ENCODE measurements at places on chromosomes 12 and 14.

GRCh38 chr12:15538881-15539280 lies 216.6 kb downstream of the PTPRO start:
- no peak for DNase-seq

DNA sequence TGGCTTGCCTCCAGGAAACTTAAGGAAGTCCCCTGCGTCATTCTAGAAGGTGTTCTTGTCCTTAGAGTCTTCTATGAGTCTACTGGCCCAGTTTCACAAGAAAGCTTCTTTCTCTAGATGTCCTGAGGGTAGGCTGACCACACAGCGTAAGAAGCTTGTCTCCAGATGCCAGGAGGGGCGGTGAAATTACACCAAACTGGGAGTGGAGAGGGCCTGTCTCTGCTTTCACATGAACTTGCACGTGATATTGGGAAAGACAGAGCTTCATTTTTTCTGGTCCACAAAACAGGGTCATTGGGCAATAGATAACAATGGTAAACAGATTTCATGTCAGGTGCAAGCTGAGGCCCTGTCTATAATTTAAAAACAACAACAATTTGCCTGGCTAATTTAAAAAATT lies 85.7 kb upstream of the TBX3 start:
- DNase-seq: no peak

DNA sequence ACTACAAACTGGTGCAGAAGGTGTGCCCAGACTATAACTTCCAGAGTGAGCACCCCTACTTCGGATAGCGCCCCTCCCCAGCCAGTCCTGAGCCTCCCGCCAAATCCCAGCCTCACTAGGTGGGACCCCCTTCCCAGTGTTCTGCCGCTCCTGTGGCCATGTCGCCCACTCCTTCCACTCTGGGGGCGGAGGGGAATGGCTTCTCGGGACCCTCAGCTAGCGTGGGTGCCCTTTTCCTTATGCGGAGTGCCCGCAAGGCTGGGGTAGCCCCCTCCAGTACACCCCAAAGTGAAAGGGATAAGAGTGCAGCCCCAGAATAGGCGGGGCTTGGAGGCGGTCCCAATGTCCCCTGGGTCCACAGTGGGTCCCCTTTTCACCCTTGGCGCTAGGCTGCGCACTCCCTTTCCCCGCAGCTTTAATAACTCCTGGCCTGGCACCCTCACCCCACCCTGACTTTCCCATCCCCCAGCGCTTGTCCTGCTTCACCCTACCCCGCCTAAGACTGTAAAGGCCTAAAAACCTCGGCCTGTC lies 3.8 kb upstream of the SHMT2 start:
- no peak for DNase-seq

DNA sequence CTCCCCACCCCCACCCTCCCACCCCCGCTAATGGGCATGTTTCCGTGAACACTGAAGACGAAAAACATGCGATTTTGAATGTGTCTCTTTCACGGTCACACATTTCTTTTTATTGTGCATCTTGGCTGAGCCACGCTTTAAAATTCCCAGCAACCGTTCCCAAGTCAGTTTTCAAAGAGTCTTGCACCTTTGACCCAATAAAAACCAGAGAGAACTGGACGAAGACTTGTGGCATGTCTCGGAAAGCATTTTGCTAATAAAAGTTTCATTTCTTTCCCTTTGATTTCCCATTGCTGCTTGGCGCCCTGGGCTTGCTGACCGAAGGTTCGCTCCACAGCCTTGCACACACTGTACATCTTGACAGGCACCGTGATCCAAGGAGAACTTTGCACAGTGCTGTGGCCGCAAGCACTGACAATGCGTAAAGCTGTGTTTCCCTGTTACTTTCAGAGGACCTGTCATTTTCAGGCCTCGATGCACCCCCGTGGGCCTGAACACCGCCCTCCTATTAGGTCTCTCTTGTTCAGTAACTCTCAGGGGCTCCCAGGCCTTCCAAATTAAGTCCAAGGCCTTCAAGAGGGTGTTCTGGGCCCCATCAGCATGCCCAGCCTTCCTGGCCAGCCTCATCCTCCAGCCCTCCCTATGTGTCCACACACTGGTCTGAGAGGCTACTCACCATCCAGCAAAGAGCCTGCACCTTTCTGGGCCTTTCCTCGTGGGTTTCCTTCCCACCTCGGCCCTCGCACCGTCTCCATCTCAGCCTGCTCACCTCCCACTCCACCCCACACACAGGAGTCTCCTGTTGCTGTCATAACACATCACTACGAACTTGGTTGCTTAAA lies 63.4 kb upstream of the DIO3 start:
- no peak for DNase-seq

DNA sequence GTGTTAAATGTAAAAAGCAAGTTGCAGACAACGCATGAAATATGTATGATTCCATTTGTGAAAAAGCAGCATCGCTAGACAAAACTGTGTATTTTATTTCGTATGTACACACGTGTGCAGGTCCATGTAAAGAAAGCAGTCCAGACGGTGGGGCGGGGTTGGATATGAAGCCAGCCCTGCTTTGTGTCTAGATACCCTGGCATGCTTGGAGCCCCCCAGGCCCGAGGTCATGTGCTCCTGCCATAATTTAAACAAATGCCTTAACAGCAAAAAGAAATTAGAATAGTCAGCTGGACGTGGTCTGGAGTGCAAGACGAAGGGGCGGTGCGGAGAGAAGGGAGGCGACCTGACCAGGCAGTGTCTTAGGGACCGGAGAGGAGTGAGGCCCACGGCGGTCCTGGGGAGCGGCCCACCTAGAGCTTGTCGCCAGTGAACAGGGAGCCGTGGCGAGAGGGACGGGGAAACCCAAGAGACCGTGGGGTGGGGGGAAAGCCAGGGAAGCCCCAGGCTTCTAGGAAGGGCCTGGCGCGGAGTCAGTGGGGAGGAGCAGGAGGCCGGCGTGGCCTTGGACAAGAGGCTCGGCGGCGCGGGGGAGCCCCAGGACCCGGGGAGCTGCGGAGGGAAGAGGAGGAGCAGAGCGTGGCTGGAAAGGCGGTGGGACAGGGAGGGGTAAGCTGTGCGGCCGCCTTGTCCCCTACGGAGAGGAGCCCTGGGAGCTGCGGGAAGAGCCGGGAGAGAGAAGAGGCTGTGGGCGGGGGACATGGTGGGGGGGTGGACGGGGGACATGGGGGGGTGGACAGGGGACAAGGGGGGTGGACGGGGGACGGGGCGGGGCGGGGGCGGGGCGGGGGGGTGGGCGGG lies 118.5 kb upstream of the C14orf180 start:
- no peak for DNase-seq

- no peak for DNase-seq
Measured at GRCh38 chr14:96958057-96958456, 160.9 kb downstream of the VRK1 start.

- no peak for DNase-seq
Measured at GRCh38 chr12:19896534-19896933, 457.2 kb downstream of the AEBP2 start.

- no peak for DNase-seq
Measured at GRCh38 chr14:104551851-104552737, 27.5 kb upstream of the C14orf180 start.

DNA sequence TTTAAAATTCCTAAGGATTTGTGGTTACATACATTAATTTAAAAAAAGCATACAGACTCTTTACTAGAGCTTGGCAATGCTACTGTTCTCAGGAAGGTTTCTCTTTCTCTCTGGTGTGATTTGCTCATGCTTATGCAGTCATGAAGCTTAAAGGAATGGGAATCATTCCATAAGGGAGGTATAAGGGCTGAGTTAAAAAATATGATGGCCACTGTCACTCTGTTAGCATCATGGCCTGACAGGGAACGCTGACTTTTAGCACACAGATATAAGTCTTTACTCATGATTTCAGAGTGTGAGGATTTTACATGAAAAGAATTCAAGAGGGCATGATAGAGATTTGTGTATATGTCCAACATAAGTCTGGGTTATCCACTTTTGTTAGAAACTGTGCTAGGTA lies 3.8 kb downstream of the MYF5 start:
- no peak for DNase-seq

DNA sequence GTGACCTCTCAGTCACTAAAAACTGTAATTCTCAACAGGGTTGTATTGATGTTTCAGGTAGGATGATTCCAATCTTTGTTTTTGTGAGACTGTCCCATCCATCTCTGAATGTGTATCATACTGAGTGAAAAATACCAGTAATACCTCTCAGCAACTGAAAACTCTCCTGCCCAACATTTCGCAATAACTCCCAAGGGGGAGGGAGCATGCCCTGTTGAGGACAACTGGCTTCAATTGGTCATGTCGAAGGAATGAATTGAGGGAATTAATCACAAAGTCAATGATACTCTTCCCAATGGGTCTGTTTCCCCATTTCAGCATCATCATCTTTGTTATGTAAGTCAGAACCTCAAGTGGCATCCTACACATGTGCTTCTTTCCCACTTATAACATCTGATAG lies 102.4 kb upstream of the E2F7 start:
- no peak for DNase-seq

DNA sequence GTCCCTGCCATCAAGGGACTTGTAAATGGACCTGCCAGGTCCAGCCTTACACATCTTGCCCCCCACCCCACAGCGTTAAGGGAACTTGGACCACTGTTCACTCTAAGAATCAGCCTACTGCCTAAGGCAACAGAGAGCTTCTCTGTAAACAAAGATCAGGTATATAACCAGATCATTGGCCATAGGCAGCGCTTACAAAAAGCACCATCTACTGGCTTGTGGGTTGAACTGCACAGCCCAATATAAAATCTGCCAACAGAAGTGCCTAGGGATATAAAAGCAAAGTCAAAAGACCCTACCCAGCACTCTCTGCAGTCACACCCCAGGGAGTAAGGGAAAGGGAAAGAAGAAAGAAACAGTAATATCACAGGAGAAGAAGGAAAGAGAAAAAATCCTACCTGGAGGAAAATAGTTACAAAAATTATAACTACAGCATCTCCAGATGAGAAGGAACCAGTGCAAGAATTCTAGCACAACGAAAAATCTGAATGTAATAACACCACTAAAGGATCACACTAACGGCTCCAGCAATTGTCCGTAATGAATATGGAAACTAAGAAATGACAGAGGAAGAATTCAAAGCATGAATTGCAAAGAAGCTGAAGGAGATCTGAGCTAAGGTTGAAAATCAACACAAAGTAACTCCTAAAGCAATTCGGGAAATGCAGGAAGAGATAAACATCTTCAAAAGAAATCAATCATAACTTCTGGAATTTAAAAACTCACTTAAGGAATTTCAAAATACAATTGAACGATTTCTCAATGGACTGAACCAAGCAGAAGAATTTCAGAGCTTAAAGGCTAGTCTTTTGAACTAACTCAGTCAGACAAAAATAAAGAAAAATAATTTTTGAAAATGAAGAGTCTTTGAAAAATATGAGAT lies 95.2 kb upstream of the PCED1B start:
- peak; percentile 8 for DNase-seq

DNA sequence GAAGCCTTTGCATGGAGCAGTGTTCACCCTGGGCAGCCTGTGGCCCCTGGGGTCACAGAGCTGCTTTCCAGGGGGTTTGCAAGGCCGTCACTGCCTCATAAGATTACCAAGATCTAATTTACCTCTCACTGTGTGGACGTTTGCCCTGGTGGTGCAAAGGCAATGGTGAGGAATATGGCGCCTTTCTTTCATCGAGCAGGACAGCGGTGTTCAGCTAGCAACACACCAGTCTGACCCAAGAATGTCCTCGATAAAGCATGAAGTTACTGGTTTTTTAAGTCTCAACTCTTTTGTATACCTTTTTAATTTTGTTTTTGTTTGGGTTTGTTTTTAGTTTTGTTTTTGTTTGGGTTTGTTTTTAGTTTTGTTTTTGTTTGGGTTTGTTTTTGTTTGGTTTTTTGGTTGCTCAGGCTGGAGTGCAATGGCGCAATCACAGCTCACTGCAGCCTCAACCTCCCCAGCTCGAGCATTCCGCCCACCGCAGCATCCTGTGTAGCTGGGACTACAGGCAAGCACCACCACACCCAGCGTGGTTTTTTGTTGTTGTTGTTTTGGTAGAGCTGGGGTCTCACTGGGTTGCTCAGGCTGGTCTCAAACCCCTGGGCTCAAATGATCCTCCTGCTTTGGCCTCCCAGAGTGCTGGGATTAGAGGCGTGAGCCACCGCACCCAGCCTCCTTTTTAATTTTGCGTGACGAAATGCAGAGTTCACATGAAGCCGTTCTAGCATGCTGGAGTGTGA lies 57.9 kb downstream of the PPP2R5C start:
- no peak for DNase-seq

DNA sequence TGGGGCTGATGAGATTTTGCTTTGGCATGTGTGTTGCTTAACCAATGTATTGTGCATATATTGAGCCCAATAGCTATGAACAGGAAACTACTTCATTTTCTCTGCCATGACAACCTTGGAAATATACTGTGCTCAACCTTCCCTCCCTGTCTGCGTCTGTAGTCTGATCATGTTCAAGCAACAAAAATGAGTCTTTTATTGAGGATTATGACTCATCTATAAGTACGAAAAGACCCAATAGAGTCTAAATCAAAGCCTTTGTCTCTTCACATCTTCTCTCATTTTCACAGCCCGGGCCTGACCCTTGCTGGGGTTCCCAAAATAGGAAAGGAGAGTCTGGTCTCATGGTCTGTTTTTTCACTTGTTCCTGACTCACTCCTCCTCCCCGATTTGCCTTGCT lies 158.2 kb downstream of the CAND1 start:
- no peak for DNase-seq

DNA sequence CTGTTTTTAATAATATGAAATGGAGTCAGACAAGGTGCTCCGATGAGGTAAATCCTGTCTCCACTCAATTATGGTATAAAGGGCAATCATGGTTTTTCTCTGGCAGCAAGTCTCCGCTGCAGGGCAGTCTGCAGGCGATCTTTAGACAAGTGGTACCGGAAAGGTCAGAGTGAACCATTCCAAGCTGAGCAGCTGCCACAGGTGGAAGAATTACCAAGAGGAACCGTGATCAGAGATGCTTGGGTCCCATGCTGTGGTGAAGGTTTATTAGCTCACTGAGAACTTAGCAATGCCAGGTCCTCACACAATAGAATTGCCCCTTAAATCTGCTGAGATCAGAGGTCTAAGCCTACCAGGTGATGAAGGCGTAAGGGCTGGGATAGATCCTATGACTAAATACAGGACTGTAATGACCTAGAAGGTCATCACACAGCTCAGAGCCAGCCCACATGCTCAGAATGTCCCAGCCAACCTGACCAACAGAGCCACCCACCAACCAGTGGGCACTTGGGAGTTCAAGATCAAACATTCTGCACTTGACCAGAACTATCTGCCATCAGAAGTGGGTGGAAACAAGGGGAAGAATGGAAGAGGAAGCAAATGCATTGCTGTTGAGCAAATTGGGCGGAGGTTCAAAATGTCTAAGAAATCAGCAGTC lies 175.2 kb upstream of the BCL2L14 start:
- no peak for DNase-seq

GRCh38 chr12:29306682-29307081 lies 74.3 kb downstream of the ERGIC2 start:
- DNase-seq: no peak

- no peak for DNase-seq
Measured at GRCh38 chr12:87930033-87930432, 99.2 kb downstream of the C12orf50 start.

- no peak for DNase-seq
Measured at GRCh38 chr14:50954811-50955372, 10.6 kb upstream of the PYGL start.

DNA sequence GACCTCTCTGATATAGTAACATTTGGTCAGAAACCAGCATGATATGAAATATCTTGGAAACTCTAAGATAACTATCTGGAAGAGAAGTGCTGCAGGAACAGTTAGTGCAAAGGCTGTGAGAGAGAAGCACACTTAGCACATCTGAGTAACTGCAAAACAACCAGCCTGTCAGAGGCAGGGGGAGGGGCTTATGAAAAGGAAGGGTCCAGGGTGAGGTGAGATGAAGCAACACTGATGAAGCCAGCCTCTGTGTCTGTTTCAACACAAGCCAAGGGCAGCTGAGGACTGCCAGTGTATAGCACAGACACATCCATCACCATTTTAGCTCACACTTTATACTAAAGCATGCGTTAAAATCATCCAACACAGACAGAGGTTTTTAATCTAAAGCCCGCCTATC lies 37.4 kb upstream of the OVCH1 start:
- DNase-seq: no peak

Measured in NCI-H2029 treated with DMSO at 0.1 percent for 48 hours (cell line).